ENCODE measurements at places on chromosomes 3 and 15.

GRCh38 chr3:34360713-34361112, 562.3 kb downstream of the PDCD6IP start:
- DNase-seq = no peak

- no peak for DNase-seq
Measured at GRCh38 chr3:66856533-66856932, 141.6 kb upstream of the KBTBD8 start.

GRCh38 chr3:171824116-171824515, 13.8 kb upstream of the PLD1 start:
- no peak for DNase-seq

DNA sequence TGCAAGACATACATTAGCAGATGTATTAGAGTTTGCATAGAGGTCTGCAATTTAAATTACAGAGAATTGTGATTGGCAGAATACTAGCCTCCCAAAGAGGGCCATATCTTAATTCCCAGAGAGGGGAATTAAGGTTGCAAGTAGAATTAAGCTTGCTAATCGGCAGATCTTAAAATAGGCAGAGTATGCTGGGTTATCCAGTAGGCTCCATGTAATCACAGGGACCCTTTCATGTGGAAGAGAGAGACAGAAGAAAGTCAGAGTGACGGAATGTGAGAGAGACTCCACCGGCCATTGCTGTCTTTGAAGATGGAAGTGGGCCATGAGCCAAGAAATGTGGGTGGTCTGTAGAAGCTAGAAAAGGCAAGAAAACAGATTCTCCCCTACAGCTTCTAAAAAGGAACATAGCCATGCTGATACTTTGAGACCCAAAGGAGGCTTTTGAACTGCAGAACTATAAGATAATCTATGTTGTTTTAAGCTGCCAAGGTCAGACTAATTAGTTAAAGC, 38.8 kb downstream of the IMPG2 start:
- DNase-seq = no peak

GRCh38 chr15:84594617-84595290, 6.1 kb upstream of the ZSCAN2 start:
- no peak for DNase-seq

DNA sequence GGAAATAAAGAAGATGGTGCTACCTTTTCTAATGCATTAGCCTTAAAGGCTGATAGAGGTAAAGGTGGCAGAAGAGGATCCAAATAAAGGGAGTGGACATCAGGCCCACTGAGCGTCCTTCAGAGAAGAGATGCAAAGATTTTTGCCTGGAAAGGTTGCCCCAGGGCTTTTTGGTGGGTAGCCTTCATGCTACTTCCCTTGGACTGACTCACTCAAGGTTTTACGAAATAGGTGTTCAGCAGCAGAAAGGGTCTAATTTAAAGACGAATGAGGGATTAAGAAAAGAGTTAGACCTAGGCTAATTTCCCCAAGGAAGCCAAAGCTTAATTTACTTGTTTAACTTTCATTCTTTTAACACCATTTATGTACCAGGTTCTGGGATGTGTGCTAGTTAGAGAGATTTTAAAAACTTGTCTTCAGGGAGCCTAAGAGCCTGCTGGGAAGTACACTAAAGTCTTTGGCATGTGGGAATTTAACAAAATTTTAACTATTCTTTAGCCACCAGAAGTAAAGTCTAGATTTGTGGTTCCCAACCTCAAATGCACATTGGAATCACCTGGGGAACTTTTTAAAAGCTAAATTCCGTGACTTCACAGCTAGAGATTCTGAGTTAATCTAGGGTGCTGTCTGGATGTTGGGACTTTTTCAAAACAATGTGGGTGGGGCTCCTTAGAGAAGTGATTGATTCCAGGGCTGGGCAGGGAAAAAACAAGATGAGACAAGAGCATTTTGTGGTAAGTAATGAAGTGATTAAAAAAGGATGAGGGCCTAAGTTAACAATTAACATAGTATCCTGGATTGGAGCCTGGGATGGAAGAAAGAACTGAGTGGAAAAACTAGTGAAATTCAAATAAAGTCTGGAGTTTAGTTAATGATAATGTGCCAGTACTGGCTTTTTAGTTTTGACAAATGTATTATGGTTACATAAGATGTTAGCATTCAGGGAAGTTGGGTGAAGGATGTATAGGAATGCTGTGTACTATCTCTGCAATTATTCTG, 3.4 kb downstream of the IL20RB start:
- no peak for DNase-seq

- no peak for DNase-seq
Measured at GRCh38 chr3:111963424-111963823, 15.4 kb upstream of the ABHD10 start.

DNA sequence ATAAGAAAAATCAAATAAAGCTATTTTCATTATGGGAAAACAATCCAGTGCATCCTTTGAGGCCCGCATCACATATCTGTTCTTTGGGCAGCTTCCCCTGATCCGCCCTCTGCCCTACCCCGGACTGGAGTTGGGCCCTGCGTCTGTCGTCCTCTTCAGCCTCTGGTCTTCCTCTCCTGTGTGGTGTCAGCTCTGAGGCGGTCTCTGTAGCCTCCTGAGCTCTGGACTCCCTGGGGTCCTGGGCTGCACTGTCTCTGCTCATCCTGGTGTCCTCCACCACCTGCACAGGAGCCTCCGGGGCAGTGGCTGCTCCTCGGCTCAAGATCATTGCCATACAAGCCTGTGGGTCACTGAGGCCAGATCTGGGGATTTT, 7.4 kb upstream of the SNX22 start:
- no peak for DNase-seq

DNA sequence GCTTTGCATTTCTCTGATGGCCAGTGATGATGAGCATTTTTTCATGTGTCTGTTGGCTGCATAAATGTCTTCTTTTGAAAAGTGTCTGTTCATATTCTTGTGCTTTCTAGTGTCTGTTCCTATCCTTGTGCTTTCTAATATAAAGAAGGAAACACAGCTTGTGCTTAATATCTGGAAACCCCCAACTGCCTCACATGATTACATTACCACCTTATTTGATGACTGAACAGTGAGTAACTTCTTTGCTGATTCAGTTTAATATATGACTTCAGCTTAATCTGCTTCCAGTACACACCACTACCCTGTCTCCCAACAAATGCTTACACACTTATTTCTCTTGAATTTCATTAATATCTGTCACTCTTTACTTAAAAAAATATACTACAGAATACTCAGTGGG, 835.1 kb downstream of the EDEM1 start:
- no peak for DNase-seq

DNA sequence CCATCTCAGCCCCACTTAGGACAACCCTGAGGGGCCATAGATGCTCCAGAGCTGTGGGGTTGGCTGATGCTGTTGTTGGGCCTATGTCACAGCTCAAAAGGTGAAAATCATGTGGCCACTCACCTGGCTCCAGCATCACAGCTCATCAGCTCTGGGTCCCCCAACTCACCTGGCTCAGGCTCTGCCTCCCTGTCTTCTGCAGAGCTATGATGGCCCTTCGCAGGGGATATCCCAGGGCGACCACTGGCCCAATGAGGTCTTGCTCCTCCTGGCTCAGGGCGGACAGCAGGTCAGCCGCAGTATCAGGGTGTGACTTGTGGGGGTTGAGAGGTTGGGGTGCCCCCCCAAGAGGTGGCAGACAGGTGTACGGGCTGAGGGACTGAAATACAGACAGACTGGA, 15.7 kb downstream of the UBAP1L start:
- DNase-seq = no peak

- no peak for DNase-seq
Measured at GRCh38 chr3:113534365-113534764, 2.0 kb downstream of the SIDT1 start.

GRCh38 chr15:99466701-99467337, 99.0 kb upstream of the MEF2A start:
- peak; percentile 47 for DNase-seq

DNA sequence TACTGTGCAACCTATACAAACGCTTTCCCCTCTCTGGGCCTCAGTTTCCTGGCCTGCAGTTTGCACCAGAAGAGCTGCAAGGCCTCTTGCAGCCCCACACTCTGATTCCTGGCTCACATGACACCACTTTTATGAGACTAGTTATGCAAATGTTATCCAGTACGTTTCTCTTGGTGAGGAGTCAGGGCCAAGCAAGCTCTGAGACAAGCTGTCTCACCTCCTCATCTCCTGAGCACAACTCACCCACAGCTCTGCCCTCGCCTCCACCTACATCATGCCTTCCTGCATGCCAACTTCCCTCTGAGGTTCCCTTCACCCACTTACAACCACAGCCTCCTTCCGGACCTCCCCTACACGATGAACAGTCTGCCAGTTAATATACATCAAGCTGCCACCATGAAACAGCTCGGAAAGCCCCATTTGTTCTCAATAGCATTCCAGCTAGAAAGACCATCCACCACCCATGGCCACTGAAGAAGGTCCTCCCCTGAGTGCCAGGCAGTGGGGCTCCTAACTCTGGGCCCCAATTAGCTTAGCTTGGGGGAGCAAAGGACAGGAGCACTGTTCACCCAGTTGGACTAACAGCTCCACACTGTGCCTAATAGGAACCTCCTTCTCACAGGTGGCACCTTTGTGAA, 25.0 kb downstream of the CRYGS start:
- DNase-seq = no peak

DNA sequence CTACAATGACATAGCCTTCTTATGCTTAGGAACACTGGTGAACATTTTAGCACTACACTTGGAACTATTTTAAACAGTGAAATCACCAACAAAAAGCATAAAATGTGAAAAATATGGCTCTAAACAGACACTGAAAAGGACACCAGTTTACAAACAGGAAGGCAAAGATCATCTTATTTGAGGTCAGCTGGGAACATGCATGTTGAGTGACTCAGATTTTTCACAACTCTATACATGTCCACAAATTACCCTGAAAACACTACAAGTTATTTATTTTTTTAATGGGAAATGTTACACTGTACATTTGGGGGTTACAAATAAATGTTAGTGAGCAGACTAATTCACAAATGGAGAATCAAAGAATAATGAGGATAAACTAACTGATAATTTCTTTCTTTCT, 12.5 kb upstream of the GK5 start:
- DNase-seq = no peak

DNA sequence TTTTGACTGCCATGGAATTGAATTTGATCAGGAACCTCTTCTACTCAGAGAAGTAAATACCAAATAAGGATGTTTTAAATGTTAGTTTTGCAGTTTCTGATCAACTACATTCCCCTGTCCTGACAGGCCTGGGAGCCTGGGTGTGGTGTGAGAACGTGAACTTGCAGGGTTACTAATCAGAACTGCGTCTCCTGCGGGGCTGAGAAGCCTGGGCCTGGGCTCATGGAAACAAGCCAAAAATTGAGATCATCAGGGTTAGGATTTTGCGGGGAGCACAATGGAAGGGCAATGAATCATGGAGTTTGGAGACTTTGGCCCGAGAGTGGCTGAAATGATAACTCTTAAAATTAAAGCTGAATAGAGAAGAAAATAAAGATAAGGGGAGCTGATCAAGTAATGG, 47.8 kb upstream of the C3orf70 start:
- no peak for DNase-seq

DNA sequence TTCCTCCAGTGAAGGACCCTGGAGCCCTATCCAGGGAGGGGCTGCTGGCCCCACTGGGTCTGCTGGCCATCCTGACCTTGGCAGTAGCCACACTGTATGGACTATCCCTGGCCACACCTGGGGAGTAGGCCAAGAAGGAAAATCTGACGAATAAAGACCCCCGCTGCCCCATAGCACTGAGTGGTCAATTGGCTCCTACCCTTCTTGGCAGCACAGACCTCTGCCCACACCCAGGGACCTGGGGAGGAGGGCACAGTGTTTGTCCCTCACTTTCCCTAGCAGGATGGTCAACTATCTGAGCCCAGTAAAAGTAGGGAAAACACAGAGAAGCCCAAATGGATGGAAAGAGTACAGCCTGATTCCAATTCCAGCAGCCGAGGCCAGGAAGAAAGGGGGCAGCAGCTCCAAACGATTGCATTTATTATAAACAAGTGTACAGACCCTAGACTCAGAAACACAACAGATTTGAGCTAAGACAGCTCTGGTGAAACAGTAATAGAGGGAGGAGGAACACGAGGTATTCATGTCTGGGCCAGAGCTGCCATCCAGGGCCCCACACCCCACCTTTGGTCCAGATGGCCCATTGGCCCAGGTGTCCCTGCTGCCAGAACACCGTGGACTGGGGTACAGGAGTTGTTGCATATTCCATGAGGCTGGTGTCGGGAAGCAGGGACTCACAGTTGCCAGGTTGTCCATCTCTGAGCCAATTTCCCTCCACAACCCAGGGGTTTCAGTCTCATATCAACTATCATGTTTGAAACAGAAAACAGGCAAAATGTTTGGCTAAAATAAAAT, 21.1 kb downstream of the ATRIP start:
- no peak for DNase-seq

GRCh38 chr3:44106756-44107155, 134.9 kb upstream of the TOPAZ1 start:
- no peak for DNase-seq

DNA sequence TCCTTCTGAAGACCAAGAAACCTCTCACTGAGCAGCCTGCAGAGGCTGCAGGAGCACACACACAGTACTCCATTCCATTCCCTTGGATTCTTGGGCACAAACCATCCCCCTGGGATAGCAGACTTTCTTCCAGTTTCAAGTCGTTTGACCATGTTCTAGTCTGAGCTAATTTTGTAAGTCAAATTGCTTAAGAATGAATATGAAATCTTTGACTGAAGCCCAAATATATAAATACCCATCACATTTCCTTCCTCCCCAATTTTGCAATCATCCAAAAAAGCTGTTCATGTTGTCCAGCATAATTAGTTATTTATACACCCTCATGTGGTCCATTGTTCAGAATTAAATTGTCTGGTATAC, 231.2 kb upstream of the TPRG1 start:
- DNase-seq = no peak

GRCh38 chr15:70095408-70096214, 2.1 kb downstream of the TLE3 start:
- DNase-seq = no peak

DNA sequence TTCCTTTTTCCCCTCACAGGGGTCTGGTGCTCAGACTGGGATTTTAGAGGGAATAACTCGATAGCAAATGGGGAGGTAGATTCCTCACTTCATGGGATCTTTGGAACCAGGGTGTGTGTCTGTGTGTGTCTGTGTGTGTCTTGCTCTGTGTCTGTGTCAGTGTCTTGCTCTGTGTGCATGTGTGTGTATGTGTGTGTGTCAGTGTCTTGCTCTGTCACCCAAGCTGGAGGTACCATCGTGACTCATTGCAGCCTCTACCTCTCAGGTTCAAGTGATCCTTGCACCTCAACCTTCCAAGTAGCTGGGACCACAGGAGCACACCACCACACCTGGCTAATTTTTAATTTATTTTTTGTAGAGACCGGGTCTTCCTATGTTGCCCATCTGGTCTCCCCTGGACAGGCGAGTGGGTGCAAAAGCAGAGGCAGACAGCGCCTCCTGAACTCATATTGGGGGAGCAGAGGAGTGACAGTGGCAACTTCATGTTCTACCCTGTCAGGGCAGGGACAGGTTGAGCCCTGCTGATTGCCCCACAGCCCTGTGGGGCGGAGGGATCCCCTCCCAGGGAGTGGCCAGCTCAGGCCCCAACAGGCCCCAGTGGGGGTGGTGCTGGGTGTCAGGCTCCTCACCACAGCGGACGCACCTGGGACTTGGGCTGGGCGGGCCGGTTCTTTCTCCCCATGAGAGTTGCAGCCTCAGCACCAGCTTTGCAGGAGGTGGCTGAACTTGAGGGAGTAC, 10.4 kb upstream of the SEMA4B start:
- no peak for DNase-seq

GRCh38 chr15:98738689-98739401, 90.5 kb downstream of the IGF1R start:
- no peak for DNase-seq

GRCh38 chr3:116971531-116971930, 262.0 kb downstream of the TUSC7 start:
- no peak for DNase-seq
